ENCODE measurements at places on chromosomes 11 and 22.

GRCh38 chr11:112087212-112087611, 539 bp downstream of the SDHD start:
- no peak for DNase-seq

- no peak for DNase-seq
Measured at GRCh38 chr22:21734540-21735199, 924 bp downstream of the YPEL1 start.

DNA sequence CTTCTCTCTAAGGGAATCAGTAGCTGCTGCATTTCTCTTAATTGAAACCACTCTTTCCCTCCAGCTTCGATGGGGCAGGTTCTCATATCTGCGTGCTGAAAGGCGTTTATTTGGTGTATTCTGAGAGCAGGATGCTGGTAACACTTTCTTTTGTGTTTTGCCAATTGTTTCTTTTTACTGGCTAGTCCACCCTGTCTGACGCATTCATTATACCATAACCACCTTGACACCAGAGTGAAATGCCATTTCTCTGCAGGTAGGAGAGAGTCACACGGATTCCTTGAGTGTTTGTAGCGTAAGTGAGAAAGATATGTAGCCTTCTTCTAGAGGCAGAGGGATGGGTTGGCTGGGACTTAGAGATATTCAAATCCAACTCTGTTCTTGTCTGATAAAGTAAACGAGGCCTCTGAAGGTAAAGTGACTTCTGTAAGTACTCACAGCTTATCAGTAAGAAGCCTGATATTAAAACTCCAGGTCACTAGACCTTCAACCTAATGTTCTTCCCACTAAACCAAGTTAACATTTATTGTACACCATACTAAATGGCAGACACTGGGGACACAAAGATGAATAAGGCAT, 21.4 kb downstream of the CD44 start:
- no peak for DNase-seq

GRCh38 chr11:9120664-9121468, 29.5 kb upstream of the SCUBE2 start:
- peak; percentile 34 for DNase-seq

DNA sequence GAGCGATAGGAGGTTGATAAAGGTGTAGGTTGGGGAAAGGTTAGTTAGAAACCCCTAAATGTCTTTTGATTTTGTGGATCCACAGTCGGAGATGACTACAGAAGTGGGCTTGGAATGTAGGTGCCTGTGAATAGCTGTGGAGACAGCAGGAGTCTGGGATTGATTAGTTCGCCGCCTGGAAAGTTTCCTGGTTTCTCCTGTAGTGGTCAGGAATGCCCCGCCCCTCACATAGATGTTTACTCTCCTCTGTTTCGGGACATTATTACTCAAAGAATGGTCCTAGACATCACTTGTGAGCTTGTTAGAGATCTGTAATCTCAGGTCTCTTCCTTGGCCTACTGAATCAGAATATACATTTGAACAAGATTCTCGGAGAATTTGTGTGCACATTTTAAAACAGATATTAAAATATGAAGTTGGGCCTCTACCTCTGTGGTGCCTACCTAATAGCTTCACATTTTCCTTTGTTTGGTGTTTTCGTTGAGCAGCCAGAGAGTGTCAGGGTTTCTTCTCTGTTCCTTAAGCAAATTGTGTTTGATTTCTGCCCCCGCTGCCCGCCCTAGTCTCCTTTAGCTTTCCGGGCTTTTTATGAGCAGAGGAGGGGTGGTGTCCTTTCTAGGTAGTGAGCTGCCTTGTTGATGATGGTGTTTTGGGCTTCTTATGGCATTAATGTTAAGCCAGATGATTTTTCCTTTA, 89.4 kb downstream of the PPP6R3 start:
- DNase-seq = no peak

GRCh38 chr11:97259434-97259833, 869.6 kb downstream of the JRKL start:
- DNase-seq = no peak

GRCh38 chr11:117953024-117953671, 23.9 kb upstream of the TMPRSS13 start:
- DNase-seq = no peak

DNA sequence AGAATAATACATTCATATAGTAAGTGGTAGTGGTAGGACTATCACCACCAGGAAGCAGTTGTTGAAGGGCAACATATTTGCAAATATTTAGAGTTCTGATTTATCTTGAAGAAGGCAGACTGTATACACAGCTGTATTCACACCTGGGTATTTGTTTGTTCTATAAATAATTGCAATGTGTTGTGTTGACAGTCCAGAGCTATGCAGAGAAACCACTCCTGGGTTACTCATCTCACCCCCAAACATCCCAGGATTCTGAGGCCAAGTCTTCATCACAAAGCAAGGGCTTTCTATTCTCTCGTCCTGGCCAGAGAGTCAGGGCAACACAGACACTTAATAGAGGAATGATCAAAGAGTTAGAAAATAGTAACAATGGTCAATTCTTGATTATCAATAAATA, 102.1 kb upstream of the FAT3 start:
- no peak for DNase-seq

DNA sequence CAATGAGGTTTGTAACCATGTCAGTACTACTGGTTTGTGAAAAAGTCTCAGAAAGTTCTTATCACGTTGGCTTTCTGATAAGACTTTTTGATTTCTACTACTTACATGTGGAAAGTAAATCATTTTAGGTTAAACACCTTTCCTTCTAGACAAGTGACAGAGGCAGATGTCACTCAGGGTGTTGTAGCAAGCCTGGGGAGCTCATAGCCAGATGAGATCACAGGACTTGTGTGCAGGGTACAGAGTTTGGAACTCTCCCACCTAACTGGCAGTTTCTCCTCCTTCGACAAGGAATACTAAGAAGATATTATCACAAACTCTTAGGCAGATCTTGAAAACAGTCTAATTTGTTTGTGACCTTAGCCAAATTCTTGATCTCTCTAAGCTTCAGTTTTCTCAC, 49.4 kb upstream of the PICALM start:
- no peak for DNase-seq

- peak; percentile 37 for DNase-seq
Measured at GRCh38 chr22:23067691-23068090, 2.6 kb upstream of the GNAZ start.

DNA sequence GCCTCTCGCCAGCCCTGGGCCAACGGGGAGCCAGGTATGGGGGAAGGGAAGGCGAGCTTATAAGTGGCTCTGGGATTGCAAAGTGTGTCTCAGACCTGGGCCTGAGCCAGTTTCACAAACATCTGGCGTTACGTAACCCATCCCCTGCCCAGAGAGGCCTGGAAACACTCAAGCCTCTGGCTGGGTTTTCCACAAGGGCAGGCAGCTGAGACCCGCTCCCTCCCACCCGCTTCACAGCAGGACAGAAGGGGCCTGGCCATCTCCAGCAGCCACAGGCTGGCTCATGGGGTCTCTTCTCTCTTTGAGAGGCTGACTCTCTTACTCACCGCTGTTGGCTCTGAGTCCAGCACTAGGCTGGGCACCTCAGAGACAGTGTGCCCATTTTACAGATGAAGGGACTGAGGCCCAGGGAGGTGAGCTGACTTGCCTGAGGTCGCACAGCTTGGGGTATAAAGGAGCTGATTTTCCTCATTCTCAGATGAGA, 44.5 kb downstream of the TRIOBP start:
- peak; percentile 98 for DNase-seq

GRCh38 chr11:996681-997080, 39.8 kb downstream of the MUC6 start:
- DNase-seq = no peak

GRCh38 chr22:26890870-26891269, 233.5 kb downstream of the MIAT start:
- DNase-seq = peak; percentile 39

DNA sequence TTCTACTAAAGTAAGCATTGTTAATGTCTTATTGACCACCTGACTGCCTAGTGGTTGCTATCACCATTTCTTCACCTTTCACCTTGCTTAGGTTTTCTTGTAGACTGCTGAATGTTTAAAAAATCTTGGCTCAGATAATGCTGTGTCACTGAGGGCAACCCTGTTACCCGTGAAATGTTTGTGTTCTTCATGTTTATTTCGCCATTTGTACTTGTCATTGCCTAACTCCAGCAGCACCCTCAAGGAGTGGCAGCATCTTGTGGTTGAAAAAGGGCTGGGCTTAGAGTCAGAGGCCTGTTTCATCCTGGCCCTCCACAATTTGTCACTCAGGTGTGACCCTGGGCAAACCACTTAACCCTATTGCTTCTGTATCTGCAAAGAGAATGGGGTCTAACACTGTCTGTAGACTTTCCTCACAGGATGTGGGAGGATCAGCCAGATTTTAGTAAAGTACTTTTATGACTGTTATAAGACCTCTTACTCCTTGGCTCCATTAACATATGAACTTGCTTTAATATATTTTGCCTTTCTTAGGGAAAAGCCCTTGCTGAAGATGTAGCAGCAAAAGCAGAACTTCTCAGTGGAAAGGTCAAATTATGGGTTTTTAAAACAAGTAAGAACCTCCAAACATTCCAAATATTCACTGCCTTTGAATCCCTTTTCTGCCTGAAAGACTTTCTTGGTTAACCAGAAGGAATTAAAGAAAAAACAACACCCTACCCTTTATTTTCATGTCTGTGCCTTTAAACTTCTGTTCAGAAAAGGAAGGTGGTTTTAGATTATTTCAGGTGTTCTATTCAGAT, 154.5 kb upstream of the C11orf87 start:
- DNase-seq = no peak

GRCh38 chr11:45528435-45528834, 137.0 kb downstream of the CHST1 start:
- DNase-seq = no peak

DNA sequence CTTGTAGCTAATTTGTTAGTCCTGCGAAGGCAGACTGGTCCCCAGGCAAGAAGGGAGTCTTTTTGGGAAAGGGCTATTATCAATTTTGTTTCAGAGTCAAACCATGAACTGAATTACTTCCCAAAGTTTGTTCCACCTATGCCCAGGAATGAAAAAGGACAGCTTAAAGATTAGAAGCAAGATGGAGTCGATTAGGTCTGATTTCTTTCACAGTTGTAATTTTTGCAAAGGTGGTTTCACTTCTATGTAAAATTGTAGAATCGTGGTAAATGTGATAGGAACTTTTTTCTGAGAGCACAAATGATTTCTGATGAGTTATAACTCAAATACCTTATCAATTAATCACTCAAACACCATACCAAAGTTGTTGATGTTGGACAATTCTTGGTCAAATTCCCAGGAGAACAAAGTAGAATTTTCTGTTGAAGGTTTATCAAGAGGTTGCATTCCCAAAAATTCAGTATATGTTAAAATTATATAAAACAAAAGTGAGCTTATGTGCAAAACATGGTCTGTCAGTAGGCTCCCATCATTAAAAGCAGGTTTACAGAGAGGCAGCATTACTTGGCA, 2.9 kb upstream of the CTSC start:
- no peak for DNase-seq
